Left forelimb (tissue), 1 donor: ENCODE measurements at places on chromosomes 16 and 17.

GRCh38 chr17:27525316-27525715 lies 69.1 kb downstream of the KSR1 start:
- no peak for DNase-seq

DNA sequence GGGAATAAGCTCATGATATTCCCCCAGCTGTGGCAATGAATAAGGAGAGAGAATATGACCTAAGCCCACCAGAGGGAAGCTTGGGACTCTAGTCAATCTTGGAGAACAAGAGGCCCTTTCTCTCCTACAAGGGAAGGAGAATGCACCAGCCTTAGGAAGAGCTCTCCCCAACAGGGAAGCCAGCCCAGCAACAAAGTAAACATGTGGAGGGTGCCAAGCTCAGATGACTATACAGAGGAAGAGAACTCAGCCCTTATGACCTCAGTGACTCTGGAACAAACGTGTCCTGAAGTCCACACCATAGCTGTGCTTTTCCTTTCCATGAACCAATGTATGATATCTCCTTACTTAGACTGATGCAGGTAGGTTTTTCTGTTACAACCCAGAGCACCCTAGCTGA lies 219.7 kb downstream of the GSG1L start:
- no peak for DNase-seq

DNA sequence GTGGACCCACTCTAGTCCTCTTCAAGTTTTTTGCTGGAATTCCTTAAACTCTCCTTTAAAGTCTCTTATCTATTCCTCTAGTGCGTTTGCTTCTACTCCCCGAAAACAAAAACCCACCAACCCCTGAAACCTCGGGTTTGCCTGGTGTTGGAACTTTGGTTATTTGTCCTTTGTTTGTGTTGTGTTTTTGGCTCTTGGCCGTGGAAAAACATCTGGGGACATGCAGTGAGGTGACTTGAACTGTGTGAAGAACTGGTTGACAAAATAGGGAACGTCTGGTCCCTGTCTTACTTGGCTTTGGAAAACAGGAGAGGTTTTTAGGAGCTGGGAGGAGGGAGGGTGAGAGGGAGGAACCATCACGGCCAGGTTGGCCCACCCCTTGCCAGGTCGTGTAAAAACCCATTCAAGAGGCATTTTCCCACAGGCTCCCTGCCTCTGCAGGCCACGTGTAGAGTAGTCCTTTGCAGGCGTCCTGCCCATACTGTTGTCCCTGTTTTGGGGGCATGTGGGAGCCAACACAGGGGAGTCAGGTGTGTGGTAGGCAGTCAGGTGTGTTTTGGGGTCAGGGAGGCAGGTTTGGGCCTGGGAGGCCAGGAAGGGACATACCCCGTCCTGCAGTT lies 169.3 kb downstream of the RAB11FIP4 start:
- no peak for DNase-seq

DNA sequence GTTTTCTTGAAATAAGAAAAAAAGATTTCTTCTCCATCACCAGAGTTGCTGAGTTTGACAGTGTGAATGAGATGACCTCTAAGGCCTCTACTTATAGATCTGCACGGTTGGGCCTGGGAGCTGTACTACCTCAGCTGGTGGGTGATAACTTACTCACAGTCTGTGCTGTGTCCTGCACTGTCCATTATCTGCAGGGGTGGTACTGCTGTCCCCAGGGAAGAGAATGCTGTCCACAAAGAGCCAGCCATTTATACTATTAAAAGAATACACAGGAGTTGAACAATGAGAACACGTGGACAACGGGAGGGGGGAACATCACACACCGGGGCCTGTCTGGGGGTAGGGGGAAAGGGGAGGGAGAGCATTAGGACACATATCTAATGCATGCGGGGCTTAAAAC lies 655.3 kb downstream of the WWOX start:
- no peak for DNase-seq

- no peak for DNase-seq
These were observed 14.0 kb downstream of the ADGRG1 start for GRCh38 chr16:57642160-57643135.

DNA sequence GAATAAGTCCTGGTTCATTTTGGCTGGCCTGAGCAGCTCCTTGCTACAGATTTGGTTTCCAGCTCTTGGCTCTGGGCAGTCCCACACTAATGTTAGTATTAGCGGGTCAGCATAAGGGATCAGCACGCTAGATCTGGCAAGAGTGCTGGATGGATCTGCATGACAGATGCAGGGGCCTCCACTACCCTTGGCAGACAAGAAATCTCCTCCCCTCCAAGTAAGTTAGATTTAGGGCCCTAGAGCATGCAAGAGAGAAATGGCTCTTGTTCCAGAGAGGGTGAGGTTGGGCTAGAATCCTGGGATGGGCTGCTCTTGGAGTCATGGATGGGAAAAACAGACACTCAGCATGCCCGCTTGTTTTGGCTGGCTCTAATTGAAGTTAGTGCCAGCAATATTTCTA lies 414.3 kb downstream of the RBFOX1 start:
- no peak for DNase-seq

- no peak for DNase-seq
These were observed 15.4 kb downstream of the C17orf78 start for GRCh38 chr17:37391146-37391545.

DNA sequence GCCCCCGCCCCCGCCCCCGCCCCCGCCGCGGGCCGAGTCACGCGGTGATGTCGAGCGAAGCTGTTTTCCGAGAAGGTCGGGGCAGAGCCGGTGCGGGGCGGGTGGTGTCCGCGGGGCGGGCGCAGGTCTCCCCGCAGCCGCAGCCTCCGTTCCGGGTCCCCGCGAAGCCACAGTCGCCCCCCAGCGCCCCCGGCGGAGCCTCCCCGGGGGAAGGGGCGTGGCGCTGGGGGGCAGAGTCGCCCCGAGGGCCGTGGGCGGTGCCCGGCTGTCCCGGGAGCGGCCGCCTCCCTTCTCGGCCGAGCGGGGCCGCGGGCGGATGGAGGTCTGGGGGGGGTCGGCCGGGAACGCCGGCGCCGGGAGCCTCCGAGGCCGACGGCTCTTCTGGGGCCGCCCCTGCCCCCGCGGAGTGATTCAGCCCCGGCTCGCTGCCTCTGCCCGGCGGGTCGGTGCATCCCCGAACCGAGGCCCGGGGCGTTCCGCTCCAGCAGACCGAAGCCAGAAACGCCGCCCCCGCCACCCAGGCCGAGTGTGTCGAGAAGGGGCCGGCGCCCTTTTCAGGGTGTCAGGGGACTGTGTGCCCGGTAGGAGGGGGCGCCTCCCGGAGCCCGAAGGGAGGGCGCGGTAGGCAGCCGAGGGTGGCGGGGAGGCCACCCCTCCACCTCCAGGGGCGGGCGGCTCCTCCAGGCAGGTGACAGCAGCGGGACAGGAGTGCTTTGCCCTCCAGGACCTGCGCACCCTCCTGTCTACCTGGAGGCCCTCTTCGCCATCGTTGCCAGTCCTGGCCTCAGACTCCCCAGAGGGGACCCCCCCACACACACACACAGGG lies 1.7 kb downstream of the METRNL start:
- no peak for DNase-seq

DNA sequence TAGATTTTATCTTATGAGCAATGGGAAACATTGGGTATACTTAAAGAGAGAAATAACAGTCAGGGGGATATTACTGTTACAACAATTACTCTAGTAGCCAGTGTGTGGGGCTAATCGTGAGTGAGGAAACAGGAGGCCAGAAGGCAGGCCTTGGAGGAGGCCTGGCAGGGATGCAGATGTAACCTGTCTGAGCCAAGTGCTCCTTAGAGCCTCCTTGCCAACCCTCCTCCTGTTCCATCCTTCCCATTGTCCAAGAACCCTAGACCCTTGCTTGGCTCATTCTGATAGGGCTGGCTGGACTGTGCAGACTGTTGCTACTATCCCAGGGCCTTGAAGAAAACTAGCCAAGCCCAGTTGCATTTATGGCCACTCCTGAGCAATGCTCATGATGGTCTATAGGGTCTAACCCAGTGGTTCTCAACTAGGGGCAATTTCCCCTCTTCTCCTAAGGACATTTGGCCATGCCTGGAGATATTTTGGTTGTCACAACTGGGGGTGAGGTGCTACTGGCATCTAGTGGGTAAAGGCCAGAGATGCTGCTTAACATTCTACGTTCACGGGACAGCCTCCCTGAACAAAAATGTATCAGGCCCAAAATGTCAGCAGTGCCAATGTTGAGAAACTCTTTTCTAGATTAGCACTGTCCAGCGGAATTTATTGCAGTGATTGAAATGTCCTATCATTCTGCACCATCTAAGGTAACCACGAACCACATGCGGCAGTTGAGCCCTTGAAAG lies 24.4 kb upstream of the WSCD1 start:
- no peak for DNase-seq

DNA sequence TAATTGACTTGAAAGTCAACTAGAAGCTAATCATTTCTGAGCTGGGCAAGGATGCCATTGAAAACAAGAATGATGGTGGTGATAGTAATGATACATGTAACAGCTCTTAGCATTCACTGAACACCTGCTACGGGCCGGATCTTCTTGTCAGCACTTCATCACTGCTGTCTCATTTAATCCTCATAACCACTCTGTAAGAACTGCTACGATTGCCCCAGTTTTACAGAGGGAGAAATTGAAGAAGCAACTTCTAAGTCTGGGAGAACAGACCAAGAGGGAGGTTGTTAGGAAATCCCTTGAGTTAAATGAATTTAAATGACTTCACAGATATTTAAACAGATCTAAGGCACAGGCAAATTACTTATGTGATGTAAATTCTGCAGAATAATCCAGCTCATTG lies 7.0 kb upstream of the GAN start:
- DNase-seq, result no peak

- DNase-seq, result no peak
These were observed 33.7 kb downstream of the NLK start for GRCh38 chr17:28076144-28076543.

GRCh38 chr17:79395066-79395465 lies 215.8 kb downstream of the RBFOX3 start:
- DNase-seq, result no peak

DNA sequence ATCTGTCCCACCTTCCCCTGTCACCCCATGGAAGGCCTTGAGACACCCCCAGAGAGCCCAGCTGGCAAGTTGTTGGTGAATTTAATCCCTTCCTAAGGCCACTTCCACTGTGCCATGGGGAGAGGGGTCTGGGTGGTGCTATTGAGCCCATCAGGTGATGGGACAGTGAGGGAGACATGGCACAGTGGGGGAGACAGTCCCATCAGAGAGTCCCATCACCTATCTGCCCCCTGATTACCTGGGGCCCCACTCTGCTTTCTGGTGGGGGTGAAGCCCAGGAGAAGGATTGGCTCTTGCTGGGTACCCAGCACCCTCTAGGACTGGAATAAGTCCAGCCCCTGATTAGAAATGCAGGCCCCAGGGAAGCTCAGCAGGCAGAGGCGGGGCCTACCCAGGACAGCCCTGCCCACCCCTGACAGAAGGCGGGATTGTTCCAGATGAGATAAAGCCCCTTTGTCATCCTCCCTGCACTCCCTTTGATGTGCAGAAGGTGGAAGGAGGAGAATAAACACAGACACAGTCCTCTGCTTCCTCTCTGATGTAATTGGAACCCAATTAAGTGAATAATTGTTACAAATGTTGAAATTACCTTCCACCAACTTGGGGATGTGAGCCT lies 18.9 kb downstream of the TMEM132E start:
- DNase-seq, result no peak

DNA sequence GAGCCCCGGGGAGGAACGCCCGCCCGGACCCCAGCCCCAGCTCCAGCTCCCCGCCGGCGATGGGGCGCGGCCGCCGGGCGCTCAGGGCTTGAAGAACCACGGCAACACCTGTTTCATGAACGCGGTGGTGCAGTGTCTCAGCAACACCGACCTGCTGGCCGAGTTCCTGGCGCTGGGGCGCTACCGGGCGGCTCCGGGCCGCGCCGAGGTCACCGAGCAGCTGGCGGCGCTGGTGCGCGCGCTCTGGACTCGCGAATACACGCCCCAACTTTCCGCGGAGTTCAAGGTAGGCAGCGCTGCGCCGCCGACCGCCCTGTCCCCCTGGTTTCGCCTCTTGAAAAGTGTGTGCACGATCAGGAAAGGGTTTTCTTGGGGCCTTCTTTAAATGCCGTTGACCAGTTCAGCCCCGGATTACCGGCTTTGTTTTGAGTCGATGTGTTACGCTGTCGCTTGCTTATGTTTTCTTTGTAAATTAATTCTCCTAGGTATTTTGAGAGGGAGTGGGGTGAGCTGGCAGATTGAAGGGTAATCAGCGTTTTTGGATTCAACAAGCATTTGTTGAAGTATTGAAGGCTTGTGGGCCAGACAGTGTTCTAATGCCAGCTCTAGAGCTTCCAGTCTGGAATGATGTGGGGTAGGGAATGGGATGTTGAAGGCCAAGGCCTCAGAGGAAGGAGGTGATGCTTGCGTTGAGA lies 681 bp downstream of the USP43 start:
- DNase-seq, result no peak

DNA sequence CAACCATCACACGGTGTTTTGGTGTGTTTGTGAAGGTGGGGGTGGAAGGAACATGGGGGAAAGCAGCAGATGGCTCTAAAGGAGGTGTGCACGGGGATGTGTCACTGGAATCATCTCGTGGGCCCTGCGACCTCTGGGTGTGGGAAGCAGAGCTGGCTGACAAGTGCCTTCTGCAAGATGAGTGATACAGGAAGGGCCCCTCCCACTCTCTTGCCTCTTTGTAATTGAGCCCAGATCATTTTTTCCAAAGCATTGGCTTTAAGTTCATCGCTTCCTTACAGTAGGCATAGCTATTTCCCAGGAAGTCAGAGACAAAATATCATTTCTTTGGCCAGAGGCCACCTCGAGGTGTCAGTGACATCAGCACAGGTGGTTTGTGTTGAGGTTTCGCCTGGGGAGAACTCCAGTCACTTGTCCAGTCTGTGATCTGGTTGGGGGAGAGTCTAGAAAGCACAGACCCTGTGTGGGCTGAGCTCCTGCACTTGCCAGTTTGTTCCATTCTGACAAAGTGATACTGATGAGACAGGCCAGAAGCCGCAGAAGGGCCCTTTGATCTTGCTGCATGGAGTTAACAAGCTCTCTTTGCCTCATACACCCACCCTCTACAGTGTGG lies 20.6 kb upstream of the SNTB2 start:
- no peak for DNase-seq

GRCh38 chr17:51814521-51814920 lies 344.0 kb downstream of the CA10 start:
- DNase-seq, result no peak

GRCh38 chr16:17453364-17454038 lies 17.3 kb downstream of the XYLT1 start:
- DNase-seq, result no peak

GRCh38 chr17:73112246-73112645 lies 19.8 kb upstream of the SLC39A11 start:
- no peak for DNase-seq

GRCh38 chr17:7136266-7136877 lies 21.8 kb upstream of the ASGR2 start:
- DNase-seq, result no peak

DNA sequence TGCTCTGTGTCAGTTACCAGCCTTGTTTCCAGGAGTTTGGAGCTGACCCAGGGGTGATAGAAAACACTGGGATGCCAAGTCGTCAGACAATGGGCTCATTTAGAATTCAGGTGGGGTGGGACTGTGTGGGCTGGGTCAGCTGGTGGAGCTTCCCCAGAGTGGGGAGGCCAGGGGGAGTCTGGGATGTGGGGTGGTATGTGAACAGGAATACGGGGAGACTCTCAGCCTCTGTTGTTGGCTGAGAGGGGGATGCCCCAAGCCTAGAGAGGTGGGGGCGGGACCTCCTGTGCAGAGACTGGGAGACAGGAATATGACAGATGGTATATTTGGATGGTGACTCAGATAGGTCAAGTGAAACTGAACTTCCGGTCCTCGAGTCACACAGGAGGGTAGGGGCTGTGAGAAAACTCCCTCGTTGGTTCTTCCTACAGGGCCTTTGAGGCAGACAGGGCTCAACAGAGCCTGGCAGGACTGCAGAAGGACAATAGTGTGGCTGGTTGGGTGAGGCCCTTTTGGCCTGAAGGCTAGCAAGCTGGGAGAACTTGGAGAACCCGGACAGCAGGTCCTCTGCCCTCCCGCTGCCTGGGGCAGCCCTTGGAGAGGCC lies 23.7 kb downstream of the CDH1 start:
- no peak for DNase-seq
